ENCODE measurements at places on chromosomes 3 and 15.

DNA sequence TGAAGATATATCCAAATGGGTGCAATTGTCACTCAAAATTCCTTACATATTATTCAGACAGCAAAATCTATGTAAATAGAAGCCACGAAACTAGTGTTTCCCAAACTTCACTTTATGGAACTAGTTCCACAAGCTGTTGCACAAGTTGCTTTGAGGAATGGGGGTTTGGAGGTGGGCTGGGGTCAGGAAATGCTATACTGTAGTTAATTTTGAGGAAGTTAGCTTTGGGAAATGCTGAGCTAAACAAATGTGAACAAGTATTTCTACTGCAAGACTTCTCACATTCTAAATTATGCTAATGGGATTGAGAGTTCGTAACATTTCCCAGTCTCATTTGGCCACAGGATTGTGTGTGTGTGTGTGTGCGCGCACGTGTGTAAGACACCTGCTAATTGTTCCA, 28.7 kb upstream of the SAMMSON start:
- DNase-seq, result no peak

DNA sequence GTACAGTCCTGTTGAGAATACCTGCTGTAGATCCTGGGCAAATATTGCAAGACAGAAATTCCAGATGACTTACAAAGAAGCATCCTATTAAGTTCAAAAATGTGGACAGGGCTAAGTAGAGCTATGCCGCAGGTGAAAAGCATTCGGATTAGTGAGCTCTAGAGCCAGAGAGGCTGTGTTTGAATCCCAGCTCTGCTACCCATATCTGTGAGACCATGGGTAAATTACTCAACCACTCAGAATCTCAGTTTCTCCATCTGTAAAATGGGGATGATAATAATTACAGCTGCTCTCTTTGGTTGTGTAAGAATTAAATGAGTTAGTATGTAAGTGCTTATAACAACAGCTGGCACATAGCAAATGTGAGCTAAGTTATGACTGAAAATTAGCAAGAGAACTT, 3.9 kb downstream of the ADAMTS7 start:
- DNase-seq, result no peak

DNA sequence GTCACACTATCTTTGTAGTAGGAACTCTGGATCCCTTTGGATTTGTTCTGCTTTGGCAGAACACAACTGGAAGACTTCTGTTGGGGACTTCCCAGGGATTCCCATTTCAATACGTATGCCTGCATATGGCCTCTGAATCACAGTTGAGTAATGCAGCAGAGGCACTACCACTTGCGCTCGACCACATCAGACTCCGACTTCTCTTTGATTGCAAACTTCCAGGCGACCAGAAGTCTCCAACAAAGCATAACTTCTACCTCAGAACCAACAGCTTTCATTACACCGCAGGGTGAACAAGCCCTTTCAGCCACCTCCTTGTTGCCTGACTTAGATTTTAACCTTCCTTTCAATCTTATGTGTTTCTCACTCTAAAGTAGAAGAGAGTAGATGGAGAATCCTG, 924.4 kb downstream of the IGSF11 start:
- peak; percentile 58 for DNase-seq

DNA sequence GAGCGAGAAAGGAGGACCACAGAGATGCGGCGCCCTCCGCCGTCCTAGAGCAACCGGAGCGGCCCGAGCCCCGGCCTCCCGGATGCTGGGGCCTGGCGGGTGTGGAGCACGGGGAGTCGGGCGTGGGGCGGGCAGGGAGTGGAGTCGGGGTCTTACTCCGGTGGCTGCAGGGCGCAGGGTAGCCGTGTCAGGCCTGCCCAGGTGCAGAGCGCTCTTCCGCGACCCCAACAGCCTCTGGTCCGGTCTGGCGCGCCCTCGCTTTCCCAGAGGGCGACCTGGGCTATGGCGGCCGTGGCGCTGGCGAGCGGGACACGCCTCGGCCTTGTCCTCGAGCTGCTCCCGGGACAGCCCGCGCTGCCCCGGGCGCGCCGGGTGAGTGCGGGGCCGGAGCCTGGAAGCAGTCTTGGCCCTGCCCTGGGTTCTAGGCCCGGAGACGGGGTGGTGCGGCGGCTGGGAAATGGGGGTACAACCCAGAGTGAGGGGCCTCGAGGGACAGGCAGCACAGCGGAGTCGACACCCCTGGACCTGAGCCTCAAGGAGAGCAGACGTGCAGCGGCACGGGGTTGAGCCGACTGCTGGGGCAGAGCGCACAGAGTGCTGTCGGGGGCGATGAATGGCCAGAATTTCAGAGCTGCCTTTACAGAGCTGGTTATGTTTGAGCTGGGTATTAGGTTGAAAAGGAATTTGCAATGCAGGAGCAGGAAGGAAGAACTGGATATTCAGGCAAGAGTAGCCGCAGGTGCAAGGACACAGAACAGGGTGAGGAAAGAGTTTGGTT, at the start of gene ZNF662:
Gene ZNF662, plus strand, starts transcription at position 73 of the 778 bp plus-strand sequence. CDS start 1,973 bp downstream, outside the sequence.
- no peak for DNase-seq

- DNase-seq, result no peak
Observed at GRCh38 chr3:15936312-15936711, 138.5 kb upstream of the ANKRD28 start.

DNA sequence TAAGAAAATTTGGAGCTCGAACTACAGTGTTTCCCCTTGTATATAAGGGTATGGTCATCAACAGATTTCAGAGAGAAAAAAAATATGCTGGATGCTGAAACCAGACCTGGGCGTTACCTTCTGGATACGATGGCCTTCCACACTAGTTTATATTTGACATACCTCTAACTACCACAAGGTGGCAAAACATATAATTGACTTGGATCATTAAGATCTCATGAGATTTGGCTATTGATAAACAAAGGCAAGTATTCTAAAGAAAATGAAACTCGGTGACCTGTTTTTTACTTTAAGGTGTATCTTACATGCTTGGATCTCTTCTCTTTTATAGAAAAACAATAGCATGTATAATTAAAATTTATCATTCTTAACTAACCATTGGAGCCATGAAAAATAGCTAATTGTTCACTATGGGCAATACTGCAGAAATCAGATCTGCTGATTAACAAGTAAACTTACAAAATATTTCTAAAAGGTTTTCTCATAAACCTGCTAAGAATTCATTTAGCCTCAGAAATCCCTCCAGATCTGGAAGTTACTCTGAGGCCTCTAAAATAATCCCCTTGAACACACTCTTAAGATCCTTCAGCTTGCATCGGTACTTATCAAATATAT, 300.6 kb upstream of the KCNH8 start:
- no peak for DNase-seq

DNA sequence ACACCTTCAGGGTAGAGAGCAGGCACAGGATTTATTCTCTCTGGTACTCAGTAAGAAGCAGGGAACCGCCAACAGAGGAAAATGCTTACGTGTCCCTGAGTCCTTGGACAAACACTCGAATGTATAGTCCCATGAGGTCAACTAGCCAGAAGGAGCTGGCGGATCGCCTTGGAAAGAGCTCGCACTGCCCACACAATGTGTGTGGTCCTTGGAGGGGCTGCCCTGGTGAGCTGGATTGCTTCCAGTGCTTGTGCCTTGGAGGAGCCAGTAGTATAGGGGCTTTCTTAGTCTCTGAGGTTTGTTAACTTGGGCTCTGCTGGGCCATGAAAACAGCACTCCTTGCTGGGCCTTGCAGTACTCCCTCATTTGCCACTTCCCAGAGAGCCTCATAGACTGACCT, 40.7 kb upstream of the VILL start:
- no peak for DNase-seq

DNA sequence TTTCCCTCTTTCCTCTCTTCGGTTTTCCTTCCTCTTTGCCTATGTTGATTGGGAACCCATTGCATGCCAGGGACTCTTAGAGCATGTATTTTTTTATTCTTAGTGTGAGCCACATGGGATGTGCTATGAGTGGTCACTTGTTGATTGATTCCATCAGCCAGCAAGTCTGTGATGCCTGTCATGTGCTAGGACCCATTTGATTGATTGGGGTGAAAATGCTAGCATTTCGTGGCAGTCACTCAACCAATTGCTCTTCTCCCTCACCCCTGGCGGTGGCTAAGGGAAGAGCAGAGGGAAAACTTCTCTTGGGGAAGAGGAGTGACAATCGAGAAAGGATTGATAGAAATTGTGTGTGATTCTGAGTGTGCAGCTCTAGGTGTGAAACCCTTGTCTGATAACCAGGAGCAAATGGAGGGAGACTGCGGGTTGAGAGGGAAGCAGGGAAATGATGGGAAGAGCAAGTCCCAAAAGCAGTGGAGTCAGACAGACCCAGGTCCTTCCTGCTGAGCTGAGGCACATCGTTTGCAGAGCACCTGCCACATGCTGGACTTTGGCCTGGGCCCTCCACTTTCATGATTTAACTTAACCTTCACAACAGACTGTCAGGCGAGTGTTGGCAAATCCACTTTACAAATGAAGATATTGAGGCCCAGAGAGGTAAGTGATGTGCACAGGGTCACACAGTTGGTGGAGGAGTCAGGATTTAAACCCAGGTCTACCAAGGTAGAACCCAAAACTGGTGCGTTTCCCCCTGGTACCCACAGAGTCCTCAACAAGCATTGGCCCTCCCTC, 40.0 kb downstream of the SLC6A11 start:
- DNase-seq, result no peak

- DNase-seq, result no peak
Observed at GRCh38 chr3:135072431-135072830, 277.4 kb downstream of the EPHB1 start.

DNA sequence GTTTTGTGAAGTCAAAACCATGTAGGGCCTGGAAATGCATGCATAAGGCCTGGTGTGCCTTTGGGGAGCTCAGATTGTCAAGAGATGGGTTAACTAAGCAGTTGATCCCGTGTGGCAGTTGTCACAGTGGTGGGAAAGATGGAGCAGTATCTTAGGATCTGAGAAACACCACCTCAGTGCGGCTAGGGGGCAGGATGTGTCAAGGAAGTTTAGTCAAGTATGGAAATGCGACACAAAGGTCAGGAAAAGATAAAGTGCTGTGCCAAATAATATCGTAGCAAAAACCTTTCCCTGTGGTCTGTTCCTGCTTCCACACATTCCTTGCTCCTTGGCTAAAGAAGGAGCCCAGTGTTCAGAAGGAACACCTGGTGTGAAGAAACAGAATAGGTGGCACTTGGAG, 396.4 kb downstream of the EDEM1 start:
- DNase-seq, result no peak

- no peak for DNase-seq
Observed at GRCh38 chr3:124383051-124383450, 347.2 kb upstream of the UMPS start.

DNA sequence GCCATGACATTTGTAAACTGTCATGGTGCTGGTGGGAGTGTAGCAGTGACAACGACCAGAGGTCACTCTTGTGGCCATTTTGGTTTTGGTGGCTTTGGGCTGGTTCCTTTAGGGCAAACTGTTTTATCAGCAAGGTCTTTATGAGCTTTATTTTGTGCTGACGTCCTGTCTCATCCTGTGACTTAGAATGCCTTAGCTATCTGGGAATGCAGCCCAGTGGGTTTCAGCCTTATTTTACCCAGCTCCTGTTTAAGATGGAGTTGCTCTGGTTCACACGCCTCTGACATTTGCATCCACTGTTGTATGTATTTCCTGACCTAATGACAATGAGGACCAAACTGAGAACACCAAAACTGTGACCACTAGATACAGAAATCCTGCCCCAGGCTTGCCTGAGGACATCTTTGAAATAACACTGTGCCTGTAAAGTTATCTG, 37.6 kb downstream of the RAB8B start:
- no peak for DNase-seq
